Skeletal muscle cell (primary cell): ENCODE measurements at places on chromosomes 5 and 9.

DNA sequence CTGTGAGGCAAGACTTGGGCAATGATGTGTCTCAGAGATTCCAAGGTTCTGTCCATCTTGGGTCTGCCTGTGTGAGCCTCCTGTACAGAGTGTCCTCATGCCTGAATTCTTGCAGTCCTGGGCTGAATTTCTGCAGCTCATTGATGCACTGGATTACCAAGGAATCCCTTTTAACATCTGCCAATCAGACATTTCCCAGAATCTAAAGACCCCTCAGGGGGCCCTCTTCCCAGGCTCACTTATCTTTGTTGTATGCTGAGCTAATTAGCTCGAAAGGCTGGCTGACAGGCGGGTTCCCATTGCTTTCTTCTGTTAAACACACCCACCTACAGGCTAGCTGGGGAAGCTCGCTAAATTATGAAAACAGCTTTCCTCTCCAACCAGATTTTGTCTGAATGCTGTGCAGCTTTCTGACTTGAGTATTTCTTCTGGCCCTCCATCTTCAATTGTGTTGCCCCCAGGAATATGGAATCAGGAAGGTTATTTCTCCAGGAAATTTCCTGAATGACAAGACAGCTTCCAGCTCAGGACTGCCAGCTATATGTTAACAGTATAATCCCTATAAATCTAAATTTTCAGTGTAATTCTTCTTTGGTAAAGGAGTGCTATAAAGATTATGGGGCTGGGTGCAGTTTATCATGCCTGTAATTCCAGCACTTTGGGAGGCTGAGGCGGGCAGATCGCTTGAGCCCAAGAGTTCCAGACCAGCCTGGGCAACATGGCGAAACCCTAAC lies at the start of gene LIX1:
Gene LIX1 (minus strand): TSS at position 91 of the 734 bp plus-strand sequence. CDS start 35 bp downstream, at position 56.
- peak; percentile 22 for DNase-seq

DNA sequence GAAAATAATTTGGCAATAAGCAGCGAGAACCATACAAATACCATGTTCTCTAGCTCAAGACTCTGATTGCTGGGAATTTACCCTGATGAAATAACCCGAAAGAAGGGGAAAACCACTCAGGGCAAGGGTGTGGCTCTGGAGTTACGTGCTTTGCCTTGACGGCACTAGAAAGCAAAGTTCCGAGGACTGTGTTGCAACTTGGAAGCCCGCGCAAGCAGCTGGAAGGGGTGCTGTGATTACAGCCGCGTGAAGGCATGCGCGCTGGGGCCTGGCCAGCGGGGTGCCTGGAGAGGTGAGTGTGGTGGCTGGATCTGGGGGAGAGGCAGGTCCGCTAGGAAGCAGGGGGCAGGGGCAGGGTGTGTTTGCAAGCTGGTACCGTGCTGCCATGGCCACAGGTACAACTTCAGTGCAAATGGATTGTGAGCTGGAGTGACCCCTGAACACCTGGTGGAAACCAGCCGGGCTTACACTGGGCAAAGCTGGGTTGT lies 52.6 kb upstream of the CNOT6 start:
- no peak for DNase-seq

DNA sequence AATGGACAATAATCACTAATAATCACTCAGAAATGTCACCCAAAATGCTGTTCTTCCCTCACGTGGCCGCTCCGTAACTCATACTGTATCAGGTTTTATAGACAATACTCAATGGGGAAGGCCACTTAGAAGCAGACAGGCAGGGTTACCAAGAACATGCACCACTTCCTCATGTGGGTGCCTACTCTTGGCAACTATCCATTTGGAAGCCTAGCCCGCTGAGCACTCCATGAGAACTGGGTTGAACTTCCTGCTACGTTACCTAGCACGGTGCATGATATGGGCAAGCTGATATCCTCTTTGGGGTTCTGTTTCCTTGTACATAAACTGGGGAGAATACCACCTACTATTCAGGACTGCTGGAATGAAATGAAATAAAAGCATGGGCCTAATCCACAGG lies 14.3 kb downstream of the DAP start:
- DNase-seq, result no peak

DNA sequence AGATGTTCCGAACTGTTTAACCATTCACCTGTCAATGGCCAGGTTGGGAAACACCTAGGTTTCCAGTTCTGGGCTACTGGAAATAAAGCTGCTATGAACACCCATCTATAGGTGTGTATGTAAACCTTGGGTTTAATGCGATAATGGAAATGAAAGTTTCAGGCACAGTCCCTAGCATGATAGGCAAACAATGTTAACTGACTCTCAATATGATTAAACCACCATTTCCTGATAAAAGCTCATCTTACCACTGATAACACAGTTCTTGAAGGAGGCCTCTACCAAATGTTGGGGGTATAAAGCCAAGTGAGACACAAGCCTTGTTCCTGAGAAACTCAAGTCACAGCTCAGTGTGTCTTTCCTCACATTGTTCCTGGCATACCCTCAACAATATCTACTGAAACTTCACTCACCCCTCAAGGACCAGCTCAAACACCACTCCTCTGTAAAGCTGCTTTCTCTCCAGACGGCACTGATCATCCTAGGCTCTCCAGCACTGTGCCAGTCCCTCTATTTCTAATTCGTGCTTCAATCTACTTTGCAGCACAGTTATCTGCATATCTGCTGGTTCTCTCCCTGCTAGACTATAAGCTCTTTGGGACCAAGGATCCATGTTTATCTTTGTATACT lies 15.8 kb downstream of the RAB14 start:
- DNase-seq, result no peak

- DNase-seq, result no peak
Measured at GRCh38 chr5:42719034-42719433, 37.6 kb upstream of the CCDC152 start.

- no peak for DNase-seq
Measured at GRCh38 chr9:70439991-70440706, 25.7 kb upstream of the KLF9 start.

GRCh38 chr9:13190040-13190439 lies 89.5 kb downstream of the MPDZ start:
- DNase-seq, result no peak
